ENCODE measurements at places on chromosomes 11 and 22.

DNA sequence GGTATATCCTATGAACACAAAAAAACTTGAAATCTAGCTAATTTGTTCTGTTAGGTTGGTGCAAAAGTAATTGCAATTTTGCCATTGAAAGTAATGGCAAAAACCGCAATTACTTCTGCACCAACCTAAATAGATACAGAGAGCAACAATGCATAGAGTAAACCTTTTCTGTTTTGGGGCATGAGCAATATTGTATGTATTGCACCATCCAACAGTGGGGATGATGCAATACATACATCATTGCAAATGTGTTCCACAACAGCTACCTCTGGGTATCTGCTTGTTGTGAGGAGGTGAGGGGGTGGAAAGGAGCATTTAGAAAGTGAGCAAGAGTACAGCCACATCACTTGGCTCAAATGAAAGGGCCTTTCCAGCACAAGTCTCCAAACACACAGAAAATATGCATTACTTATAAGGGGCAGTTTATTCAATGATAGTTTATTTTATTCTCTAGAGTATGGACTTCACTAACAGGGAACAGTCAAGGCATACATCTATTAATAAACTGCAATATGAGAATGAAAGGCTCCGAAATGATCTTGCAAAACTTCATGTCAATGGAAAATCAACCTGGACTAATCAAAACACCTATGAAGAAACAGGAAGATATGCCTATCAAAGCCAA lies 77.3 kb downstream of the DEUP1 start:
- no peak for DNase-seq

GRCh38 chr22:42114721-42115120 lies 15.9 kb downstream of the CYP2D6 start:
- DNase-seq, result no peak

GRCh38 chr11:60942970-60943565 lies 8.9 kb downstream of the SLC15A3 start:
- no peak for DNase-seq

GRCh38 chr11:3934658-3935057 lies 79.2 kb downstream of the STIM1 start:
- no peak for DNase-seq

DNA sequence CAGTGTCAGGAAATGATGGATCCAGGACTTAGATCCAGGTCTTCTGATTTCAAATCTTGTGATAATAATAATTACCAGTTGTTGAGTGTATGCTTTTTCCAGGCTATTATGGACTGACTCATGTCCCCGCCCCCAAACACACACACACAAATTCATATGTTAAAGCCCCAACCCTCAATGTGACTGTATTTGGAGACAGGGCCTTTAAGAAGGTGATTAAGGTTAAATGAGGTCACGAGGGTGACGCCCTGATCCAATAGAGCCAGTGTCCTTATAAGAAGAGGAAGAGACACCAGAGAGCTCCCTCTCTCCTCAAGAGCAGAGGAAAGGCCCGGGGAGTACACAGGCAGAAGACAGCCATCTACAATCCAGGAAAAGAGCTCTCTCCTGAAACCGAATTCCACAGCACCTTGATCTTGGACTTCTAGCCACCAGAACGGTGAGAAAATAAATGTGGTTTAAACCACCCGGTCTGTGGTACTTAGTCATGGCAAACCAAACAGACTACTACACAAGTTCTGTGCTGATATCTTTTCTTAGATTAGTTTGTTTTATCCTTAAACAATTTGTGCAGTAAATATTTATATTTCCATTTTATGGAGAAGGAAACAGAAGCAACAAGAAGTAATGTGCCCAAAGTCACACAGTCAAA lies 8.2 kb downstream of the TMPRSS5 start:
- no peak for DNase-seq

- no peak for DNase-seq
Measured at GRCh38 chr22:39624501-39624821, 53.9 kb downstream of the CACNA1I start.

All from left ventricle myocardium superior (tissue), 1 donor.